CD14-positive monocyte (primary cell): ENCODE measurements at places on chromosomes 3 and 15.

DNA sequence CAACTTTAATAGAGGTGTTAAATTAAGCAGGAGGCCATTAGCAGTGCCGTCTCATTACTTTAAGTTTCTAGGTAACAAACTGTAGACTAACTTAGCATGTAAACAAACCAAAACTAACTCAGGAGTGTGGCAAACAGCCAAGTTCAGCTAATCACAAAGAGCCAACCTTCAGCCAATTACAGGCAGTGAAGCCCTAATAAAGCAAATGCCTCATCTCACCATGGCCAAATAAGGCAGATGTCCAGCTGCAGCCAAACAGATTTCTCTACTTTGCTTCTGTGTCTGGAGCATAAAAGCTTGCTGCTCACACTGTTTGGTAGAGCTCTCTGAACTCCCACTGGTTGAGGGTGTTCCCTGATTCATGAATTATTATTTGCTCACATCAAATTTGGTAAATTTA, 835.4 kb upstream of the GBE1 start:
- DNase-seq: no peak

DNA sequence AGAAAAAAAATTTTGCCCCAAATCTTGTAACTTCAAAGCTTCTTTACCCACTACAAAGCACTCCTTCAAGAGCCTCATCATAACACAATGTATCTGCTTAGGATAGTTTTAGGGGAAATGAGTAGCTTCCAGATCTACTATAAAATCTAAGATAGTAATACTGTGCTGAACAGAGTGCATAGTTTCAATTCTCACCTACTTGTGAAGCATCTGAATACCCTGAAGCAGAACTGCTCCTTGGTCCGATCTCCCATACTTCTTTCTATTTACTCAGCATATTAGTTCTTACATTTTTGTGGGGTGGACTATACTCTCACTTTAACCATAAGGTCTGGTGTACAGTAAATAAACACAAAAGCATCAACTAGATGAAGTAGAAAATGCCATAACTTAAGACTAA, 9.6 kb downstream of the TFRC start:
- DNase-seq: no peak

DNA sequence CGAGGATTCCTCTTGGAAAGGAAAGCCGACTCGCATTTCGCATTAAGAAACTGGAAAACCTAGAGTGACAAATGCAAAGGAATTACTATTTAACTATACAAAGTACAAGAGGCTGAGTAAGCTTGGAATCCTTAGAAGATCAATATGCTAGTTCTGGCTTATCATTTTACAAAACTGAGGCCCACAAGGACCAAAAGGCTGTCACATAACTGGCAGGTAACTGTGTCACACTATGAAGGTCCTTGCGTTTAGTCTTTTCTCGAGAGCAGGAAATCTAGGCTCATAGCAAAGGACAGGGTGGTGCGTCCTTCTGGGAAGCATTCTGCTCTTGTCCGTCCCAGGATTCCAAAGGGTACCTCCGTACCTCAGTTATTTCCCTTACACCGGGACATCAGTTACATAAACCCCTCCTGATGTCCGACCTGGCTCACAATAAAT, 629 bp downstream of the RPL24 start:
- DNase-seq: no peak

DNA sequence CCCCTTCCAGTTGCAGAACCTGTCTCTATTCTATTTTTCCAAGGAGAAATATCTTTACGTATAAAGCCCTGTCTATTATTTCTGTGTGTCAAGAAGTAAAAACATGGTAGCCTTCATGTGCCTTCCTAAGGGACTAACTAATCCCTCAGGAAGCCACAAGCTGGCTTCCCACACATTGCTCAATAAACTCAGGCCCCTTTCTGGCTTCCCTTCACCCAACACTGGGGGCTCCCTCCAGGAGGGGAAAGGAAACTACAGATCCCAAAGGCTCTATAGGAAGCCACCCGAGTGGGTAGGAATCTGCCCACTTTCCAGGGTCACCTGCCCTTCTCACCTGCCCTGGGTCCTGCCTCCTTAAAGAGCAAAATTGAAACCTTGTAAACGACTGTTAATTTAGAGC, 4.6 kb downstream of the TLE3 start:
- no peak for DNase-seq

DNA sequence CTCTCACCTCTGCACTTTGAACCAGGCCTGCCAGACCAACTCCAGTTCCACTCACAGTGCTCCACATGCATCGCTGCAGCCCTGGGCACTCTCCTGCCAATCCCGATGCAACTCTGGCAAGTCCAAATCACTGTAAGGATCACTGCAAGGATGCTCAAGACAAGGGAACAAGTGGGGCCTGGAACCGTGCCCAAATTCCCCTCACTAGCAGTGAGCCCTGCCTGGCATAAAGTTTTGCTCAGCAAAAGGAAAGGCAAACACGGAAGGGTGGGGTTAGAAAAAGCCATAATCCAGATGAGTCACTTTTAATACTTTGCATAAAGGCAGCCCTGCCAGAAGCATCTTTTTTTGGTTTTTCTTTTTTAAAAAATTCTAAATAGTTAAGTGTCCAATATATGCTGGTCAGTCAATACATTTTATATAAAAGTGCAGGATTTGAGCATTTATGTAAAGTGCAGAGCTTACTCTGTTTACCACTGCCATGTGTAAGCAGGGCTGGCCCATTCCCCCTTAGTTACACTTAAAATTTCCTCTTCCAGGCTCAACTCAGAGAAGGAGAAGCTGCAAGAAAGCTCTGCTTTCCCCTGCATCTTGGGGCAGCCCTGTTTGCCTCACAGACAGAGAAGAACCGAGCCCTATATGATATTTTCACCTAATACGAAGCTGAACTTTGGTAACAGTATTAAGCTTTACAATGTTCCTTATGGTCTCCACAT, 102.2 kb downstream of the CD47 start:
- peak; percentile 88 for DNase-seq

GRCh38 chr3:147298511-147298982, 107.8 kb downstream of the ZIC4 start:
- no peak for DNase-seq
